HFF-Myc (cell line): ENCODE measurements at places on chromosomes 7 and 10.

DNA sequence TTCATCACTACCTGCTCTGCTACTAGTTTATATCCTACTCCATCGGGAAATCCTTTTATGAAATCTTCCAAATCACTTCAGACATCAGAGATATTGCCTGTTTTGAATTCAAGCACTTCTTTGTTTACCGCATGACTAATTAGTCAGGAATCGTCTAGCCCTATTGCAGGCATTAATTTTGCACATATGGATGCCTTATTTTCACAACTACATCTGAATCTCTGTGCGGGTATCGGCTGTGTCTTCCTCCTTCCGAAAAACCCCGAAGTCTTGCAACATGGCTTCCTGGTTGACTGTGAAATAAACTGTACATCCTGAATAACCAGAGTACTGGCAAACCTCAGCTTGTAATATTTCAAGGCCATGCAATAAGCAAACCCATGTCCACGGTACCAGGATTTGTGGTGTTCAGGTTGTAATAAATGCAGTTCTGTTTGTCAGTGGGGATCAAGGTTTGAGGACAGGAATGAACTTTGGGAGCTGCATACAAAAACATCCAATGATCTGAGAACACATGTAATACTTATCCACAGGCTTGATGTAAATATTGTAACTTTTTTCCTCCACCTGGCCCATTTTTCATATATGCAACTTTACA is 642.1 kb downstream of the PARD3 start:
- no peak for DNase-seq

DNA sequence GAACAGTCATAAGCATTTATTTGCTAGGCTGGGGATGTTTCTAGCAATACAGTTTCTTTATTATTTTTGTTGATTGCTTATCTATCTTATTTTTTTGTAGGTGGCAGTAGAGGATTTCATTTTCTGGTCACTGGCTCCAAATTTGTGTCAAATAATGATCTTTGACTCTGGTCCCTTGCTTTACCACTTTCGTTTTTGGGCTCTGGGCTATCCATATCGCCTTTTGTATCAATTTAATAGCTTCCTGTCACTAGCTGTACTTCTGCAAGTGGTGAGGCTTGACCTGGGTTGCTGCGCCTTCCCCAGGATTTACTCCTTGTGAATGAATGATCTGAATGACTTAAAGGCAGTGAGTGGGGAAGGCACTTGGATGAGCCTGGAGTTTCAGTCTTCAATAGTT is 48.4 kb downstream of the MDFIC start:
- no peak for DNase-seq

DNA sequence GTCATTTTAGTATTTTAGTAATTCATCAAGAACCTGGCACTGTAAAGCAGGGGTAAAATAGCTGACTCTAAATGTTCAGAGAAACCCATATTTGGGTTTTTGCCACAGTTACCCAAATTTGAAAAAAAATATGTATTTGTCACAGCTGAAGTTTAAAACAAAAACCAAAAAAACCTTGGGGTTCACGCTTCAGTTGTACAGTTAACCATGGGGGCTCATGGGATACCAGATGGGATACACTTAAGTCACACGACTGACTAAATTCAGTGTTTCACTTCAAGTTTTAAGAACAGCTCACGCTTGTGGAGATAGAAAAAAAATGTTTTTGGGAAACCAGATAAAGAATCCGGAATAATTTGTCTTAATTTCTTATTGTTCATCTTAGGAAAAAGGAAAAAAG is 2.1 kb downstream of the ARL3 start:
- no peak for DNase-seq

DNA sequence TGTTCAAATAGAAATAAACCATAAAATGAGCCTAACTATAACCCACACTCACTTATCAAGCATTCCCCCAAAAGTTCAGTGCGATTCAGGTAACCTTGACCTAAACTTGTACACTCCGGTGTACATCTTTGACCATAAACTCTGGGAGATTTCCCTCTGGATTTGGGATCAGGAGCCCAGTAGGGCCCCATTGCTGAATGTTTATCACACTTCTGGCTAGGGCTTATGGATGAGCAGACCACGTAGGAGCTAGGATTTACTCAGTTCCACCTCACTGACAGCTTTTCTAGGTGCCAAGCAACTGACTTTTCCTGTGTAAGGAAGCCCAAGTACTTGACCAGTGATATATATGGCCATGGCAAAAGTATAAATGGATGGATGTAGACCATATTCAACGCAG is 113.7 kb downstream of the SVOPL start:
- DNase-seq, result no peak

- DNase-seq, result no peak
Measured at GRCh38 chr7:76372984-76373833, 14.4 kb upstream of the YWHAG start.

DNA sequence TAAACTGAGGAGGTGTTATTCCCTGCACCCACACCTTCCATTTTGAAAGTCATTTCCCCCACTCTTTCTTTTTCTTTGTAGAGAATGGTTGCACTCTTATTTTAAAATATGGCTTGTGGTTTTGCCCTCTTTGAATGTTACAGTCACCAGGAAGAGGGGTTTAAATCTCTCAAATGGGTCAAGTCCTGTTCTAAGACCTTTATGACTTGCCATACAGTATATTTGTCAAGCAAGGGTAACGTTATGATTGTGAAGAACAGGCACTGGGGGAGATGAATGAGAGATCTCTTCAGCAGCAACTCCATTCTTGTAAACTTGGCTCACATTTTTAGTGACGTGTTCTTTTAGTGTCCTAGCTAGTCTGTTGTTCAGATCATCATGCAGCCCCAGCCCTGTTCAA is 634.7 kb downstream of the KCNMA1 start:
- DNase-seq, result no peak

DNA sequence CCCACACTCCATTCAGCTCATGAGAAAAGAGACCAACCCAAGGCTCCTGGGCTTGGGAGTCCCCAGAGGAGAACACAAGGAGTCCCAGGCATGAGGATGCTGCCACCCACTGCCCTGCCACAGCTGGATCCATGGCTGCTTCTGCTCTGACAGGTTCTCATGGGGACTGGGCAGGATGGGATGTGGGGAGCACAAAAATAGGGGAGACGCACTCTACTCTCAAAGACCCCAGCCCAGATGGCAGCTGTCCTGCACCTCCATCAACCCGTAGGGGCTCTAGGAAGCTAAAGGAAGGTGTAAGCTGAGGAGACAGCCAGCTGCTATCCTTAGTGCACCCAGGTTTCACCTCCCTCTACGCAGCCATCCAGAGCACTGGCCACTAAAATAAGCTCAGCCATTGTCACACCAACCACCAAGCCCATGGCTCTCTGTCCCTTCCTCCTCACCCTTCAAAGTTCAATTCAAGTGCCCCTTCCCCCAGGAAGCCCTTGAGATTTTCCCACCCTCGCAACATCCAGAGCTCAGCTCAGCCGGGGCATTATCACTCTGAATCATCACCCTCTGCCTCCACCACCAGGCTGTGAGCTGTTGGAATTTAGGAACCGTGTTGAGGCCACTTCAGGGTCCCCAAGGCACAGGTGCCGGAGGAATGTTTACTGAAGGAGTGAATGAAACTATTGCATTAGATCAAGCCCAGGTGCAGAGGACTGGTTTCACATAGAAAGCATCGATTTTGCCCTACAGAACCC is 142.1 kb downstream of the GRID1 start:
- DNase-seq, result no peak

GRCh38 chr7:102202556-102202955 is 84.1 kb upstream of the SH2B2 start:
- DNase-seq, result no peak

- no peak for DNase-seq
Measured at GRCh38 chr10:88149906-88150305, 286.5 kb downstream of the PTEN start.

DNA sequence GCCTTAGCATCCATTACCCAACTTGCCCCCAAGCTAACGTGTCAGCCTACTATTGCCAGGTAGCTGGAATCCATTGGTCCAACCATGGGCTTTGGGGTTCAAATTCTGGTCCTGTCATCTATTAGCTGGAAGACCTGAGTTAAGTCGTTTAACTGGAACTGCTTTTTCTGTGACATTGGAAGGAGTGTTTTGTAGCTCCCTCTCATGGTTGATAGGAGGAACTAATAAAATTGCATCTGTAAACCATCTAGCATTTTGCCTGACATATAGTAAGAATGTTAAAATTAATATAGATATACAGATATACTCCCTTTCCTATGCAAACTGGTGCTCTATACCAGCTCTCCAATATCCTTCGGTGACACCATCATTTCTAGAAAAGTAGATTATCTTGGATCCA is 23.8 kb upstream of the SLF2 start:
- DNase-seq, result no peak

- no peak for DNase-seq
Measured at GRCh38 chr7:4818000-4818794, 42.8 kb downstream of the AP5Z1 start.

- DNase-seq, result no peak
Measured at GRCh38 chr10:28743576-28743975, 66.3 kb downstream of the BAMBI start.

GRCh38 chr7:91165006-91165845 is 99.0 kb upstream of the FZD1 start:
- DNase-seq, result no peak

GRCh38 chr10:45599021-45599603 is 73.5 kb downstream of the ZFAND4 start:
- no peak for DNase-seq

DNA sequence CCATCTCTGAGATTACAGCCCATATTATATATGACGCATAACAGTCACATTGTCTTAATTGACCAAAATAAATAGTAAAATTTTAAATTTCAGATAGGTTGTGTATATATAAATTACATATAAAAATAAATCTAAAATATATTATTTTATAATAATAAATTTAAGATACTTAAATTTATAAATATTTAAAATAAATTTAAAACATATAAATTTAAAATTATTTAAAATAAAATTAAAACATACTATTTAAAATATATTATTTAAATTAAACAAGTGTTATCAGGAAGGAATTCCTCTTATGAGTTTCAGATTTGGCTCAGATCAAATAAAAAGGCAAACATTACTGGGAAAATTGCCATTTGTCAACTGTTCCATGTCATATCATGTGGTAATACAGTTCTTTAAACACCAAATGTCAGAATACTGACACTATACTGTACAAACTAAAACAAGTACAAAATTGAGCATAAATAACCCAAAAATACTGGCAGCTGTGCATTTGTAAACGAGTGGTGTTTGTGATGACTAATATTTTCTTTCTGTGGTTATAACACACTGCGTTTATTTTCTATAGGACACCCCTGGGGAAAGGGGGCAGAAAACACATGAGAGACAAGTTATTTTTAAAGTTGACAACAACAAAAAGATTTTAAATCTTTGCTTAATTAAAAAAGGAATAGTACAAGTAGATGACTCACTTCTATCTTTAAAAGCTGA is 71.3 kb upstream of the DGKB start:
- DNase-seq, result no peak

GRCh38 chr10:6431861-6432260 is 148.2 kb downstream of the PRKCQ start:
- DNase-seq, result no peak

GRCh38 chr7:28792858-28793257 is 165.3 kb downstream of the TRIL start:
- DNase-seq, result no peak

GRCh38 chr10:61529208-61529607 is 76.0 kb upstream of the TMEM26 start:
- DNase-seq, result no peak
